ENCODE measurements at places on chromosomes 2 and 18.

DNA sequence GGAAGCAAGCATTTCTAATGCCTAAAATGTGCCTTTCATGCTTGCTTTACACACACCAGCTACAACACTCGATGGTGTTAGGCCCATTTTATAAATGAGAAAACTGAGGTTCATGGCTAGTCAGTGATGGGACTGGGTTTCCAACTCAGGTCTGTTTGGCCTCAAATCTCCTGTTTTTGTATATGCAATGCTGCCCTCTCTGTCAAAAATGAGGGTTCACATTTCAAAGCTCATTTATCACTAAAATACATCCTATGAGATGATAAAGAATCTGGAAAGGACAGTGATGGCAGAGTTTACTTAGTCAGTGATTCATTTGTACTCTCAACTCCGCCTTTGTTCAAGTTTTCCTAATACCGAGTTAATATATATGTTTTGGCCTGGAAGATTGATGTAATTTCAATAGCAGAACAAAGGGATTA lies 92.3 kb downstream of the KCTD1 start:
- no peak for DNase-seq

DNA sequence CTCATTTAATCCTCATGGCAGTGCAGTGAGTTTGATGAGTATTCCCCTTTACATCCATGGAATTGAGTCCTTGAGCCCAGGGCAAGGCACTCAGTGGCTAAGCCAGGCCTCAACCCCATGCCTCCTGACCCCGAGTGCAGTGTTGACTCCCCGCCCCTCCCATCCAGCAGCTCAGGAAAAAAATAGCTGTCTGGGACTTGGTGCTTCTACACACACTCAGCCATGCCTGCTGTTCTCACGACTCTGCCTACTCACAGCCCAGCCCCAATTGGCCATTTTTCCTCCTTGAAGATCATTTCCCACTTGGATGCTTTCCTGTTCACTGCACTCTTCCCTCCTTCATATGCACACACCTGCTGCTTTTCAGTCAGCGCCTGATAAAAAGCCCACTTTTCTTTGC lies 8.8 kb downstream of the FOSL2 start:
- DNase-seq, result no peak

- DNase-seq, result no peak
Observed at GRCh38 chr2:34851804-34852203, 1252.7 kb upstream of the FAM98A start.

DNA sequence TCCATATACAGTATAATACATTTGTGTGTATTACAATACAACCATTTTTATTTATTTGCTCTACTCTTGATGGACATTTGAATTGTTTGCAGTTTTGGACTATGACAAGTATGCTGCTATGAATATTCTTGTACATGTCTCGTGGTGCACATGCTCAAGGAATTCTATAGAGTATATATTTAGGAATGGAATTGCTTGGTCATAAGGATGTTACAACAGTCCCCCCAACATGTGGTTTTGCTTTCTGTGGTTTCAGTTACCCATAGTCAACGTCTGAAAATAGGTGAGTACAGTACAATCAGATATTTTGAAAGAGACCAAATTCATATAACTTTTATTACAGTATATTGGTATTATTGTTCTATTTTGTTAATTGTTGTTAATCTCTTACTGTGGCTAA lies 24.1 kb upstream of the PLEKHM3 start:
- no peak for DNase-seq

- no peak for DNase-seq
Observed at GRCh38 chr18:9283791-9284190, 50.8 kb upstream of the TWSG1 start.

DNA sequence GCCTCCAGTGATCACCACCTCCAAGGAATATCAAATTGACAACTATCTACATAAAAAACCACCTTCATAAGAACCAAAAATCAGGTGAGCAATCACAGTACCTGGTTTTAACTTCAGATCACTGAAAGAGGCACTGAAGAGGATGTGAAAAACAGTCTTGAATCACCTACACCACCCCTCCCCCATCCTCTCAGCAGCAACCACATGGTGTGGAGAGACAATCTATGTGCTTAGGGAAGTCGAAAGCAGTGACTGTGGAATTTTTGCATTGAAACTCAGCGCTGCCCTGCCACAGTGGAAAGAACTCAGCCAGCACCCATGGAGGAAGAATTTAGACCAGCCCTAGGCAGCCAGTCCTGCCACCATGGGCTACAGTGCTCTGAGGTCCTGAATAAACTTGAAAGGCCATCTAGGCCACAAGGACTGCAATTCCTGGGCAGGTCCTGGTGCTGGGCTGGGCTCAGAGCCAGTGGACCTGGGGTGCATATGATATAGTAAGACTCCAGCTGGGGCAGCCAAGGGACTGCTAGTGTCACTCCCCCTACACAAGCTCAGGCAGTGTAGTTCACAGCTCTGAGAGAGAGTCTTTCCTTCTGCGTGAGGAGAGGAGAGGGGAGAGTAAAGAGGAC lies 75.6 kb downstream of the ATL2 start:
- DNase-seq, result peak; percentile 13

DNA sequence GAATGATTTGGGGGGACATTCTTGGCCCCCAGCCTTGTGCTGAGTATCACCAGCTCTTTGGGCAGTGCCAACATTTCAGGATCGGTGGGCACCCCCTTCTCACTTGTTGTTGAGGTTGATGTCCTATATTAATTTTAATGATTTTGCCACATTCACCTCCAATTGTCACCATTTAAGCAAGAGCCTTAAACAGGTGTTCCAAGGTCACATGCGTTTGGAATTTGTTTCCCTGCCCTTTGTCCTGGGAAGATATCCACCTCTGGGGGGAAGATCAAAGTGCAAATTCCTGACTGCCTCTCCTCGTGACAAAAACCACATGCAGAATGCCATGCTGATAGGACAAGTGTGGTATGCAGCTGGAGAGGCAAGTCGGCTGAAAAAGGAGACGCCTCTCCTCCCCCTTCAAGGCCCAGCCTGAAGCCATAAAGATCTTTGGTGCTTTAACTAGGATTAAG lies 72.5 kb upstream of the ID2 start:
- no peak for DNase-seq

GRCh38 chr2:41936771-41937463 lies 110.9 kb upstream of the PKDCC start:
- DNase-seq, result no peak

DNA sequence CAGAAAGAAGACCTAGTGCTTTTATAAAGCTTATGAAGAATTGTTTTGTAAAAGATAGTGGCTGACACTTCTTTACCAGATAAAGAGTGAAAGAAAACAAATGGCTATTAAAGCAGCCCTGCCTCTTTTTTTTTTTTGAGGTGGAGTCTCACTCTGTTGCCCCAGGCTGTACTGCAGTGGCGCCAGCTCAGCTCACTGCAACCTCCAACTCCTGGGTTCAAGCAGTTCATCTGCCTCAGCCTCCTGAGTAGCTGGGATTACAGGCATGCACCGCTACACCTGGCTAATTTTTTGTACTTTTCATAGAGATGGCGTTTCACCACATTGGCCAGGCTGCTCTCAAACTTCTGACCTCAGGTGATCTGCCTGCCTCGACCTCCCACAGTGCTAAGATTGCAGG lies 12.9 kb downstream of the ARPC2 start:
- DNase-seq, result no peak

DNA sequence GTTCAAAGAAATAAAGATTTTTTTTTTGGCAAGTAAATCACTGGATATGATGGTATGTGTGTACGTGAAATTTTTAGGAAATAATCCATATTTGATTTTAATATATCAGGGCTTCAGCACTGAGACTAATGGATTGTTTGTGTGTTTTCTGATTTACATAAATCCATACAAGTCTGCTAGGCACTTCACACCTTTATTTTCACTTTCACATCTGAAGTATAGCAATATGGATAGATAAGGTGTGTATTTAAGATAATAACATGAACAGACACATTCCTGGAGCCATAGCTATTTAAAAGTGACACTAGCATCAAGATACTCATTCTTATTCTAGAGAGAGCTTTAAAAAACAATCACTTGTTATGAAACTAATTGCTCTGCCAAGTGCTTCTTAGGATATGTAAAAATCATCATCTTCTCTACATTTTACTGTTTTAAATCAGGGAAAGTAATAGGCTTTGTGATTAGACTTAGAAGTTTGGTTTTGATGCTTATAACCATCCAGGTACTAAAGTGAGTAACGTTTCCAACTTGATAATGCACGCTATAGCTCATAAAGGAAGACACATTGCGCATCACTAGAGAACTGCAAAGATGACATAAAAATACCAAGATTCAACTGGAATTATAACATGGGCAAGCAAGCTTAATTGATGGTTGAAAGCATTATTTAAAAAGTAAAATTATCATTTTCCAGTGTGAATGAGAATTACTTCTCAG lies 208.9 kb downstream of the ZEB2 start:
- no peak for DNase-seq

GRCh38 chr2:37683241-37683640 lies 11.8 kb upstream of the CDC42EP3 start:
- DNase-seq, result no peak

DNA sequence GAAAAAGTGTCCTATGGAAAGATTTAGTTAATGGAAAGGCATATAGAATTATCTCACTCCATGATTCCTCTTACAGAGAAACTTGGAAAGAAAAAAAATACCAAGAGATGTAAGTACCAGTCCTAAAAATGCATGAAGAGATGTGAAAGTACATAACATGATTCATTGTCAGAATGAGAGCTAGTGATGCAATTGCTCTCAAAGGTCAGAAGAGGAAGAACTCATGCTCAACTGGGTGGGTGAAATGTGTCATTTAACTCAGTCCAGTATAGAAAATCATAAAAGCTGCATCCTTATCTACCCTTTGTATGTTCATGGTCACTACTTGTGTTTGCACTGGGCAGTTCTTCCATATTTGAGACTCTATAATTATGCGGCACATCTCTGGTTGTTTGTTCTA lies 300.0 kb upstream of the PIK3C3 start:
- no peak for DNase-seq

DNA sequence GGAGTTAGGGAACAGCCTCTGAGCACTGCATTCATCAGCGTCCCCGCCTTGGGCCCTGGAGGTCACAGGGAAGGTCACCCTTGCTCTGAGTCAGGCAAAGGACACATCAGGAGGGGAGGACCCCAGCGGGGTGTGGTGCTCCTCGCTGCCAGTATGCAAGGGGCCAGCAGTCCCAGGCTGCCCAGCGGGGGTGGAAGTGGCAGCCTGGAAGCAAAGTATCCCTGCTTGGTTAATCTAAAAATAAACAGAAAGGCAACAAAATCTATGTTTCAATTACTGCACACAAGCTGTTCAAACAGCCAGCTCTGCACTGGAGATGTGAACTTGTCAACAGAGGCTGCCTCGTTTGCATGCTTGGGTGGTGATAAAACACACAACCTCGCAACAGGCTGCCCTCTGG lies 164.1 kb downstream of the KLHL29 start:
- DNase-seq, result no peak

- DNase-seq, result no peak
Observed at GRCh38 chr2:127719301-127720218, 18.3 kb downstream of the SFT2D3 start.
